ENCODE measurements at places on chromosomes 2 and 18. TPM values are rescaled to one million over a fixed set of nuclear protein-coding genes. Genes with fewer than 3 reads are reported as not detected.

The PSMA8 gene
- total RNA-seq = not detected

The SYT4 gene
- not detected for total RNA-seq

The IMPACT gene
- total RNA-seq = 13.9 TPM

The CDK15 gene
- not detected for total RNA-seq

The UGT1A4 gene
- total RNA-seq = not detected

Data from A549 treated with CpdA at 1 μM for 4 hours (cell line).